ENCODE measurements at places on chromosomes 4 and X. TPM values are rescaled to one million over a fixed set of nuclear protein-coding genes. Genes with fewer than 3 reads are reported as not detected.

Gene DRD5
- 0.03 TPM for total RNA-seq

Gene PNMA5
- not detected for total RNA-seq

Gene GAGE1
- not detected for total RNA-seq

Gene TMPRSS11B
- total RNA-seq: not detected

Gene TMEM154
- 0.02 TPM for total RNA-seq

Gene TLR1
- total RNA-seq: 0.22 TPM

Gene RAB33A
- 0.13 TPM for total RNA-seq

Gene CACNA1F
- not detected for total RNA-seq

Gene TLR7
- not detected for total RNA-seq

Gene SH3RF1
- total RNA-seq: 8.5 TPM

Gene NMU
- total RNA-seq: 0.83 TPM

Gene DKK2
- total RNA-seq: not detected

Gene SLITRK4
- total RNA-seq: not detected

Gene UFSP2
- 11.3 TPM for total RNA-seq

Gene PAGE5
- total RNA-seq: not detected

Gene GYPB
- not detected for total RNA-seq

Gene PAGE2B
- not detected for total RNA-seq

Gene PNMA3
- total RNA-seq: 0.25 TPM

Gene ADH1A
- total RNA-seq: not detected

Gene GAGE12F
- not detected for total RNA-seq

Gene ZXDA
- 1.8 TPM for total RNA-seq

Gene GLOD5
- total RNA-seq: not detected

Gene F8A3
- 0.53 TPM for total RNA-seq

Gene C4orf50
- total RNA-seq: not detected

Gene GLRA2
- total RNA-seq: not detected

All from A549 treated with Hydrocortisone at 1 μM for 4 hours (cell line).